ENCODE measurements at places on chromosomes 3 and 15.

DNA sequence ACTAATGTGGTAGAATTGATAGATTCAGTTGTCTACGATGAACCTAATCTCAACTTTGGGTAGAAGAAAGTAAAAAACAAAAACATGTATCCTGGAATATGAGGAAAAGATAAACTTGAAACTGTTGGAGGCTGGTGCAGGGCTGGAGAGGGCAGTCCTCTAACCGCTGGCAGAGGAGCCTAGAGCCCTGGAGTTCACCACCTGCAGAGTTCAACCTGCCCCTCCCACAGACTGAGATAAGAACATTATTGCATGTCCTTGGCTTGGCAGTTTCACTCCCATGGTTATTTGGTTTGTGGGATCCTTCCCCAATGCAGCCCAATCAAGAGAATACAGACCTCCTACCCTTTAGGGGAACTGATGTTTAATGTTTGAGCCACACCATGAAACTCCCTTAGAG is 53.2 kb upstream of the GATM start:
- DNase-seq, result no peak

- DNase-seq, result no peak
These were observed 907 bp upstream of the HERC1 start for GRCh38 chr15:63834500-63835210.

DNA sequence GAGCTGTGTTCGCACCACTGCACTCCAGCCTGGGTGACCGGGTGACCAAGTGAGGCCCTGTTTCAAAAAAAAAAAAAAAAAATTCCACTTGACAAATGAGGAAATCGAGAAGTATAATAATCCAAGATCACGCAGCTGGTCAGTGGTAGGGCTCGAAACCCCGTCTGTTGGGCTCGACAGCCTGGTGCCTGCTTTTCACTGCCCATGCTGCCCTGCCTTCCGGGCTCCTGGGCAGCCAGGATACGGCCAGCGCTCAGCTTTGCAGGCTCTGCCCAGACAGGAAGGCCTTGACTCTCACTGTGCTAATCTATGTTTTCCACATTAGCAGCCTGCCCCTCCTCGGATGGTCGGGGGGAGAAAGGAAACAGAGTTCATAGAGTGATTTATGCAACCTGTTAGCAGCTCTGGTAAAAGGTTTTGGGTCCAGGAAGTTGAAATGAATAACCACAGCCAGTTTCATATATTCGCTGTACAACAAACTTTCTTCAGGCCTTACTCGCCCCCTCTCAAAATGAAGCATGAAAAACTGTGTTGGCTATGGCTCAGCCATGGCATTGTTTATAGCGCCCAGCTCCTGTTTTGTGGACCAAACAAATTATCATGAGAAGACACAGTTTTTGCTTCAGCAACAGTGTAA is 108.8 kb downstream of the XXYLT1 start:
- DNase-seq, result no peak

DNA sequence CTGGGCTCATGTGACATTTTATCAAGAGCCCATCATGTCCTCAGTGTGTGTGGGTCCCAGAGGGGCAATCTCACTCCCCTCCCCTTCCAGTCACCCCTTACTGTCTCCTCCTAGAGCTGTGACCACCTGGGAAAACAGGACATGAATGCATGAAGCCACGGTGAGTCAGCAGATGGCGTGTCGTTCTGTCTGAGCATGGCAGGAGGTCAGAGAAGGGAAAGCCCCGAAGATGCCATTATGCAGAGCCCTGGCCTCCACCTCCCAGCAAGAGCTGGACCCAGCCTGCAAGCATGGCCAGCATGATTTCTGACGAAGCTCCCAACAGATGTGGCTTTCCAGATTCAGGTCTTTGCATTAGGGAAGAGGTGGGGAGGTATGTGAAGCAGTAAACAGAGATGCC is 118.5 kb downstream of the TLE3 start:
- DNase-seq, result no peak

DNA sequence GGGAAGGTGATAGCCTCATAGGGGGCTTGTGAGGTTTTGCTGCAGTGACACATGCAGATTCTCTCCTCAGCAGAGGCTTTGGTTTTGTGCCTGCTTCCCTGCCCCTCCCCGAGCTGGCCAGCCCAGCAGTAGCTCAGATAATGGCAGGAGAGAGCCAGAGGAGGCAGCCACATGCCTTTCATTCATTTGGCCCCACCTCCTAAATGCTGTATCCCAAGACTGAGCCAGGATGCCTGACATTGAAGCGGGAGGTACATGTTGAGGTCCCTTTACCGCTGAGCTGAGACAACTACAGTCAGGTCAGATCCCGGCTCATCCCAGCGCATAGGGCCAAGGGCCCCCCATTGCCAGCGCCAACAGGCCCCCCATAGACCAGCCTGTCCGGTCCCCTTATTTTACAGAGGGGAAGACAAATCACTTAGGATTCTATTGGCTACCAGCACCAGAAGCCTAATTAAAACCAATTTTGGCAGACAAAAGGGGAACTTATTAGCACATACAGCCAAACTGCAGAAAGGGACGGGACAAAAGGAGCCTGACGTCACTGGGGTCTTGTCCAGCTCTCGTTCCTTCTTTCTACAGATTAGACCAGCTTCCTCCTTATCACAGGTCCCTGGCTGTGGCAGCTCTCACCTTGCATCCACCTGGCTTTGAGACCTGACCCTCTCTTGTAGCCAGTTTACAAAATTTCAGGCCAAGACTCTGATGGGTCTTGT is 12.1 kb upstream of the POLG start:
- no peak for DNase-seq

Data from CD8-positive, alpha-beta memory T cell (primary cell).